ENCODE measurements at places on chromosomes 7 and 10.
A peak's percentile ranks its signal among the peaks of the same experiment; 100 is the strongest.

GRCh38 chr7:92880212-92881090, 44.1 kb upstream of the CDK6 start:
- DNase-seq, result no peak

- peak; percentile 8 for DNase-seq
Observed at GRCh38 chr10:6138456-6138855, 49.6 kb downstream of the RBM17 start.

- peak; percentile 49 for DNase-seq
Observed at GRCh38 chr10:11017570-11018431, at the start of gene CELF2. Gene CELF2, plus strand, starts transcription at chr10:11017872. Its CDS starts 218 bp downstream, at chr10:11018090.

DNA sequence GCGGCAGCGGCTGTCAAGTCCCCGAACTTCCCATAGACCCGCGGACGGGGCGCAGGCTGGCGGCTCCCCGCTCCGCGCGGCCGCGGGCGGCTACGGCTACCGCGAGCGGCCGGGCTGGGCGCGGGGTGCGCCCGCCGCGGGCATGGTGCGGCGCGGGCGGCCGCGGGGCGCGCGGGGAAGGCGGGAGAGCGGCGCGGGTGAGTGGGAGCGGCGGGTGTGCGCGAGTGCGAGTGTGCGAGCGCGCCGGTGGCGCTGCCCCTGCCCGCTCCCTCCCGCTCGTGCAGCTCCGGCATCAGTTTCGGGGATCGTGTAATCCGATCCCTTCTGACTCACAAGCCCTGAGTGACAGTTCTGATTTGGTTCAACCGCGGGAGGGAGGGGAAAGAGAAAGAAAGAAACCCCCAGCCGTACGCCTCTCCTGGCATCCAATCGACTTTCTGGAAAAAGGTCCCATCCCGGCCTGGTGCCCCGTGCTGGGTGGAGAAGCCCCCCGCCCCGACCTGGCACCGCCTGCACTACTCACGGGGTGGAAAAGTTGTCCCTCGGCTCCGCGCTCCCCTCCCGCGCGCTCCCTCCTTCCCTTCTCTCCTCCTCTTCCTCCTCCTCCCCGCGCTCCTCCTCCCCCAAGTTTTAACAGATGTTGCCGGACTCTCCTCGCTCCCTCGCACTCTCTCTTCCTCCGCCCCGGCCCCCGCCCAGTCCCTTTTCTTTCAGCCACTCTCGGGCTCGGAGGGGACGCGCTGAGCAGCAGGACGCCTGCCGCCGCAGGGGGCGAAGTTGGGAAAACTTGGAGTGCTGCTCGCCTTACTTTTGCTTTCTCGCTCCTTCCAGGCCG, at the start of gene GLI3:
Gene GLI3, minus strand, starts transcription at position 234 of the 835 bp plus-strand sequence. CDS start 13,956 bp downstream, outside the sequence.
- peak; percentile 92 for DNase-seq

DNA sequence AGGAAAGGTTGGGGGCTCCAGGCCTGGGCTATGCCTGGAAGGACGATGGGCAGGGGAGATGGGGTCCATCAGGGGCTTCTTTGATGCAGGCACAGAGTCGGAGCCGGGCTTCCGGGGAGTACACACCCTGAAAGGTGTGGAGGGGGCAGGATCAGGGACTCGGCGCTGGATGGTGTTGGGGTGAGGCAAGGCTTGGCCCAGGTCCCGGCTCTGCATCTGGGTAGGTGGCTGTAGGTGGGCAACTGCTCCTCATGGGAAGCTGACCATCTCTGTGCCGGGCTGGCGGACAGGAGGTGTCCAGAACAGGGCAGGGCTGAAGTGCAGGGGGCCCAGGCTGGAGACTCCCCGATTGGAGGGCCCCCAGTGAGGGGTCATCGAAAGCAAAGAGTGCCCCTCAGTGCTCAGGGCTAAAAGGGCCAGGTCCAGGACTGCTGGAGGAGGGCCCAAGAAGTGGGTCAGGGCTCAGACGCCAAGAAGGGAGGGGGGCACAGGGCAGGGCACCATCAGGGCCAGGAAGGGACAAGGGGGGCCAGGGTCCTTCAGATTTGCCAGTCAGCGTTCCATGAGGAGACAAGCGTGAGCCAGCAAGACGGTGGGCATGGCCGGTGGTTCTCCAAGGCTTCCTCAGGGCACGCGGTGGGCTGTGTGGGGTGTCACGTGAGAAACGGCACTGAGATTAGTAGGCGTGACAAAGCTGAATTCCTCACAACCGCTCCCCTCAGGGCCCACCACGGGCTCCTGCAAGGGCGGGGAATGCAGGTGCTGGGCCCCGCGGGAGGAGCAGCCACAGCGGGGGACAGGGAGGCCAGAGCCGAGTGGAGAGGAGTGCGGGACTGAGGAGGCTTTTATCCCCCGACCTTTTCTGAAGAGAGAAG, 97.0 kb downstream of the BMS1 start:
- DNase-seq, result no peak

GRCh38 chr10:59018977-59019376, 157.5 kb upstream of the PHYHIPL start:
- no peak for DNase-seq

GRCh38 chr7:40658729-40659128, 523.9 kb downstream of the SUGCT start:
- no peak for DNase-seq

GRCh38 chr10:132124201-132124920, 58.6 kb downstream of the JAKMIP3 start:
- no peak for DNase-seq

DNA sequence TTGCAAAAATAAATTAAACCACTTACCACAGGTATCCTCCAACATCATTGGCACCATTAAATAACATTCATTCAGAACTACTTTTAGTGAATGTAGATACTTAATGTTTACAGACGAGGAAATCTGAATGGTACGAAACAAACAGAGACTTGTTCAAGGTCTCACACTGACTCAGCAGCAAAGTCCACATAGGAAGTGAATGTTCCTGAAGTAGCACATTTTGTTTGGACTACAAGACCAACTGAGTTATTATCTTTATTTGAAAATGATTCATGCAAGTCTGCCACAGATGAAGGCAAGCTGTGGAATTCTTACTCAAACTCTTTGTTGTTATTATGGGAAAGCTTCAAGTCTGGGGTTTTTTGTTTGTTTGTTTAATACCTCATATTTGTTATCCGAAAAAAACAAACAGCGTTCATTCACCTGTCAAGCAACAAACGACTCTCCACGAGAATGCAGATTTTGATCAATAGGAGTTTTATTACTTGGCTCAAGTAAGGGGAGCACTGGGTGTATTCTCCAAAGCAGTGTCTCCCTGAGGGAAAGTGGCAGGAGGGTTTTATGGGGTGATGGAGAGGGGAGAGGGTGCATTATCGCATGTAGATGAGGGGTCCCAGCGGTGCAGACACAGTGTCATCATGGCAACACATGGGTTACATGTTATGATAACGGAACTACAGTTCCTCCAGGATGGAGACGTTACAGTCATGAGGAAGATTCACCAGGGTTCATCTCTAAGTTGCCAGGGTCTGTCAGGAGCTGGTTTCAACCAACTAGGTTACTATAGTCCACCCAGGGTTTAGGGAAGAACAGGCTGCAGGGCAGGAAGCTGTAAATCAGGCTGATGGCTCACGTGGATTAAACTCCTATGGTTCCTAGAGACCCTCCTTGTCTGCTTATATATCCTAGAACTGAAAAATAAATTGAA, 147.7 kb upstream of the AKR1E2 start:
- peak; percentile 47 for DNase-seq

DNA sequence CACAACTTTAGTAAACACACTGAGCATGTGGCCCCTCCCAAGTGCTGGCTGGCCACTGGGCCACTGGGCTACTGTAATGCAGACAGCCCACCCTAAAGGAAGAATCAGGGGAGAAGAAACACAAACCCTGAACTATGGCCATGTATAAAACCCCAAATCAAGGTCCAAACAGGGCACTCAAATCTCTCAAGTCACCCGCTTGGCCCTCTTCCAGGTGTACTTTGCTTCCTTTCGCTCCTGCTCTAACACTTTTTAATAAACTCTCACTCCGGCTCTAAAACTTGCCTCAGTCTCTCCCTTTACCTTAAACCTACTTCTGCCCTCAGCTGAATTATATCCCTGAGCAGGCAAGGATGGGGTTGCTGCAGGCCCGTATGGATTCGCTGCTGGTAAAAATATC, 72.6 kb downstream of the TPK1 start:
- no peak for DNase-seq

DNA sequence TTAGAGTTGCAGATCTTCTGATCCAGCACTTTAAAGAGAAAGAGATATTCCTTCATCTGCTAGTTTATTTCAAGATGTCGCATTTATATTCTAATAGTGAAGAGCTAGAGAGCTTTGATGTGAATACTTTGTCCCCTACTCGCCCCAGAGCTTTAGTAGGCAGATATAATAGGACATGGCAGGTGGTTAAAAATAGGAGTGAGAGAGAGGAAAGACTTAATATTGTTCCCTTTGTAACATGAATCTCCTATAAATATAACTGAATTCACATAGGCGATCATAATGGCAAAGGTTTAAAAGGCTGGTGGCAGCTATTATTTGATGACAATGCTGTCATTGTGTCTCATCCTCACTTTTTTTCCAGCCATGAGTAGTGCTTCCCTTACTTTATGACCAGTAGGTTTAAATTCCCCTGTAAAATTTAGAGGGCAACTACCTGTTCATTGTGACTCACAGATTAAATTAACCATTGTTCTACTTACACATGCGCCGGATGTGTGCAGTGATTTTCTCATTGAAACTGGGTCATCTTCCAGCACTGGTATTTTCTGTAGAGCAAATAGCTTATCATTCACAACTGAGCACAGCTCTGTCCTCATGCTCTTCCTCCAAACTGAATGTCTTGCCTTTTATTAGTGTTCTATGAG, 906.7 kb upstream of the CELF2 start:
- DNase-seq, result no peak

GRCh38 chr10:85225311-85225710, 896.9 kb downstream of the CCSER2 start:
- DNase-seq, result no peak

- no peak for DNase-seq
Observed at GRCh38 chr7:150620617-150621371, 11.4 kb downstream of the GIMAP6 start.

- no peak for DNase-seq
Observed at GRCh38 chr7:6142871-6143380, 111.8 kb downstream of the ANKRD61 start.

GRCh38 chr7:90272242-90272641, 27.3 kb downstream of the CFAP69 start:
- no peak for DNase-seq

Measured in uterus (tissue), 4 donors.